Left cardiac atrium (tissue), 4 donors: ENCODE measurements at places on chromosomes 1 and 21.

GRCh38 chr1:40316595-40317393 is at the start of gene COL9A2:
Gene COL9A2, minus strand, starts transcription at chr1:40317286. Its CDS starts 89 bp downstream, at chr1:40317197.
- DNase-seq: peak; percentile 45

GRCh38 chr1:68459796-68460195 is 10.0 kb upstream of the RPE65 start:
- DNase-seq: no peak

GRCh38 chr1:207084701-207085180 is 3.9 kb upstream of the C4BPB start:
- no peak for DNase-seq

GRCh38 chr1:39898191-39898590 is 3.5 kb downstream of the MYCL start:
- DNase-seq: no peak

- DNase-seq: no peak
Observed at GRCh38 chr1:51906306-51907078, 28.0 kb upstream of the NRDC start.

- no peak for DNase-seq
Observed at GRCh38 chr1:186456729-186457255, 4.1 kb downstream of the PDC start.

- no peak for DNase-seq
Observed at GRCh38 chr1:48222501-48223242, at the start of gene SLC5A9. Gene SLC5A9, plus strand, starts transcription at chr1:48222716. Its CDS starts 21 bp downstream, at chr1:48222737.

- no peak for DNase-seq
Observed at GRCh38 chr1:206953626-206954025, 7.4 kb upstream of the PIGR start.

DNA sequence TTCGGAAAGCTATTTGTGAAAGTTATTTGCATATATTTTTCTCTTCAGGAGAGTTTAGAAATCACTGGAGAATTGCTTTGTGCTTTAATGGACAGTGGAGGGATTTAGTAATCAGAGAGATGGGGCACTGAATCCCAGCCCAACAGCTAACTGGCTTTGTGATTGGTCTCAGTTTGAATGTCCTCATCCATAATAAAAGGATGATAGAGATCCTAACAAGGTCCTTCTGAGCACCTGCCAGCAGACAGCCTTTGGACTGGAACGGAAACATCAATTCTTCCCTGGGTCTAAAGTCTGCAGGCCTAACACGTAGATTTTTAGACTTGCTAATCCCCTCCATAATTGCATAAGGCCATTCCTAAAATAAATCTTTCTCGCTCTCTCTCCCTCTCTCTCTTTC is 112.0 kb upstream of the ADAMTS5 start:
- no peak for DNase-seq

DNA sequence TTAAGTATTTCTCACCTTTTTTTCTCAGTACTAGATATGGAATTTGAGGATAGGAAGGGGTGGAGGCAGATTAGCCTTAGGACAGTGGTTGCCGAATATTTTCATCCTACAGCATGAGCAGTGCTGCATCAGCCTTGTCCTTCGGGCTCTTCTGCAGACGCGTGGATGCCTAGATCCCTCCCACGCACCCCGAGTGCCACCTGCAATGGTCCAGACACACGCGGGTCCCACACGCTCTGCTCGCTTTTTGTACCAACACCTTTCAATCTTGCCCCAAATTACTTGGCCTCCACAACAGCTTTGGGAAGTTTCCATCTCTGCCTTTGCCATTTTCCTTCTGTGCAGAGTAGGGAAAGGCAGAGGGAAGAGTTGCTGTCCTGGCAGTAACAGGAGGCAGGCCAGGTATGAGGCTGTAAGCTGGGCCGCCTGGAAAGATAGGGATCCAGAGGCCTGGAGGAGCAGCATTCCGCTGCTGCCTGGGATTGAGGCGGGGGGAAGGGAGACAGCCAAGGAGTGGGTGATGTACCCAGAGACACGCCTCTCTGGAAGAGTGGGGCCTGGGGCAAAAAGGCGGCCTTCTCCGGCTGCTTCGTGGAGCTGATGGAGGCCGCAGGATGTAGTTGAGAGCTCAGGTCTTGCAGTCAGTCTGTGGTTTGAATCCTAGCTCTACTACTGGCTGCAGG is 467.7 kb downstream of the KIF26B start:
- DNase-seq: no peak

GRCh38 chr1:28537457-28538199 is 15.3 kb upstream of the TRNAU1AP start:
- no peak for DNase-seq

DNA sequence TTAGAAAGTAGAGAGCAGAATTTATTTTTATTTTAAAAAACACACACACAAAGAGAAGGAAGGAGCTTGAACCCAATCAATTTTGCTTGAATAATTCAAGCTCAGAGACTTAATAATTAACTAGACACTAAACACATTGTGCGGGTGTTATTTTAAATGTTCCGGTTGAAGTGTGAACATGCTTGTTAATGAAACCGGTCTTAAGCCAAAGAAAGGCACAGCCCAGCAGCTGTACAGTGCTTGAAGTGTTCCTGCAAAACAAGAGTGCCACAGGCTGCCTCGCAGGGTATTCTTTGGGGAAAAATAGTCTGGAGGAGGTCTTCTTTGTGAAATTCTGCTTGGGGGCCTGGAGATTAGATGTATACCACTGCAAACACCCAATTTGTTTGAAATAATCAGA is 2.2 kb upstream of the CDC42BPA start:
- no peak for DNase-seq

- DNase-seq: no peak
Observed at GRCh38 chr21:20647607-20648006, 350.6 kb upstream of the NCAM2 start.

- DNase-seq: no peak
Observed at GRCh38 chr21:45830221-45830640, 151.3 kb upstream of the COL6A1 start.

DNA sequence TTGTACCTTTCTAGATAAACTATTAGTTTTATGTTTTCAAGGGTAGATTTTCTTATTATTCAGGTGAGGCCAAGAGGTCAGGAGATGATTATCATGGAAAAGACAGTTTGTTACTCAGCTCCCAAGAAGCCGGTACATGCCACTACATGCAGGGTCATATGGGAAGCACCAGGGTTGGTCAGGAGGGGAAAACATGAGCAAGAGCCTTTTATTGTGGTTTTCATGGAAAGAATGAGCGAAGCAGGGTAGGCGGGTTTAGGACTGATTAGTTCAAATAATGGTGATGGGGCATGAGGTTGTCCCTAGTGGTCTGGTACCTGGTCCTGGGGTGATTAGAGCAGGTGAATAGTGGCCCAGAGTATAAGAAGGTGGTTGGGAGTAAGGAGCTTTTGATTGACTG is 189.9 kb downstream of the APP start:
- DNase-seq: no peak

DNA sequence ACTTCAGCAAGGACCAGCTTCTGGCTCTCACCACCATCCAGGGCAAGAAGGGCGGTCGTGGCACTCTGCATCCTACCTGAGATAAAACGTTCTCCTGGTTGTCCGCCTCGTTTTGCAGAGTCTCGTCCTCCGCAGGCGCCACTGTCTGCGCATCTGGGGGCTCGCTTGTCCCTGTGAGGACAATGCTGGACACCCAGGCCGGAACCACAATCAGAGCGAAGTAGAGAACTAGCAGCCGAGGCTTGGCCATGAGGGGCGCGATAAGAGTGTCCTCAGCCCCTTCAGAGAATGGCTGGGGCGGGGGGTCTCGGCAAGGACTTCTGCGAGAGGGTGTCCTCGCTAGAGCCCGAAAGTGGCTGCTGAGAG is 505 bp downstream of the OLFML2B start:
- no peak for DNase-seq

DNA sequence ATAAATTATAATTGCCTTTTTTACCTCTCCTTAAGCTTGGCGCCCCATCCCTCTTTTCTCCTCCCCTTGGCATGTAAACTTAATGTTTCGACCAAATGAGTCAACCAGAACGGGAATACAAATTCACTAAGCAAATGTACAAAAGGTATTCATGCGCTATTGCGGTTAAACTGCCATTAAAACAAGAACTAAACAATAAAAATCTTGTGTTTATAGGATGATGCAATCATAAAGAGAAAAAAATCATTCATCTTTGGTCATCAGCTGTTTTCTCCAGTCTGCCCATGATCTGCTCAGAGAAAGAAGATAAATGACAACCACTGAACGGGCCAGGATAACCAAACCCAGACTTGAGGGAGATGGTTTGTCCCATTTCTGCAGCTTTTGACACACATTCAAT is 534.2 kb upstream of the PLXNA2 start:
- no peak for DNase-seq

GRCh38 chr1:19698181-19698580 is 33.5 kb downstream of the HTR6 start:
- no peak for DNase-seq

DNA sequence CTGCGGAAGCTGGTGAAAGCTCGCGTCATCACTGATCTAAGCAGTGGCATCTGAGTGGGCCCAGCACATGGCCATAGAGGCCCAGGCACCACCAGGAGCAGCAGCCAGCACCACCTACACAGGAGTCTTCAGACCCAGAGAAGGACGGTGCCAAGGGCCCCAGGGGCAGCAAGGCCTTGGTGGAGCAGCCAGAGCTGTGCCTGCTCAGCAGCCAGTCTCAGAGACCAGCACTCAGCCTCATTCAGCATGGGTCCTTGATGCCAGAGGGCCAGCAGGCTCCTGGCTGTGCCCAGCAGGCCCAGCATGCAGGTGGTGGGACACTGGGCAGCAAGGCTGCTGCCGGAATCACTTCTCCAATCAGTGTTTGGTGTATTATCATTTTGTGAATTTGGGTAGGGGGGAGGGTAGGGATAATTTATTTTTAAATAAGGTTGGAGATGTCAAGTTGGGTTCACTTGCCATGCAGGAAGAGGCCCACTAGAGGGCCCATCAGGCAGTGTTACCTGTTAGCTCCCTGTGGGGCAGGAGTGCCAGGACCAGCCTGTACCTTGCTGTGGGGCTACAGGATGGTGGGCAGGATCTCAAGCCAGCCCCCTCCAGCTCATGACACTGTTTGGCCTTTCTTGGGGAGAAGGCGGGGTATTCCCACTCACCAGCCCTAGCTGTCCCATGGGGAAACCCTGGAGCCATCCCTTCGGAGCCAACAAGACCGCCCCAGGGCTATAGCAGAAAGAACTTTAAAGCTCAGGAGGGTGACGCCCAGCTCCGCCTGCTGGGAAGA is 3.2 kb upstream of the ARTN start:
- no peak for DNase-seq

GRCh38 chr1:15430787-15431570 is 7.3 kb upstream of the CTRC start:
- DNase-seq: peak; percentile 65

GRCh38 chr1:11283151-11283550 is 10.2 kb downstream of the UBIAD1 start:
- DNase-seq: no peak

GRCh38 chr21:14711287-14711686 is 165.2 kb upstream of the SAMSN1 start:
- no peak for DNase-seq

DNA sequence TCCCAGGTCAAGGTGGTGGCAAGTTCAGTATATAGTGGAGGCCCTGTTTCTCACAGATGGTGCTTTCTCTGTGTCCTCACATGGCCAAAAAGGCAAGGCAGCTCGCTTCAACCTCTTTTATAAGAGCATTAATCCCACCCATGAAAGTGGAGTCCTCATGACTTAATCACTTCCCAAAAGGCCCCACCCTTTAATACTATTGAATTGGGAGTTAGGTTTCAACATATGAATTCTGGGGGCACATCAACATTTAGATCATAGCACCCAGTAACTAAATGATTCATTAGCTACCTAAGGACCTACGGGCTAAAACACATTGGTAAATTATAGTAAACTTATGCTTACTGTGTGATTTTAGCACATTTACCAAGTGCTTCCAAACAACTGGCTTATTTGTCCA is 317.9 kb downstream of the LTN1 start:
- DNase-seq: no peak

- DNase-seq: peak; percentile 89
Observed at GRCh38 chr1:99849744-99850458, at the start of gene AGL. Gene AGL, plus strand, starts transcription at chr1:99850361. Its CDS starts 682 bp downstream, at chr1:99851043.

GRCh38 chr21:15159382-15160020 is 94.7 kb upstream of the NRIP1 start:
- no peak for DNase-seq

DNA sequence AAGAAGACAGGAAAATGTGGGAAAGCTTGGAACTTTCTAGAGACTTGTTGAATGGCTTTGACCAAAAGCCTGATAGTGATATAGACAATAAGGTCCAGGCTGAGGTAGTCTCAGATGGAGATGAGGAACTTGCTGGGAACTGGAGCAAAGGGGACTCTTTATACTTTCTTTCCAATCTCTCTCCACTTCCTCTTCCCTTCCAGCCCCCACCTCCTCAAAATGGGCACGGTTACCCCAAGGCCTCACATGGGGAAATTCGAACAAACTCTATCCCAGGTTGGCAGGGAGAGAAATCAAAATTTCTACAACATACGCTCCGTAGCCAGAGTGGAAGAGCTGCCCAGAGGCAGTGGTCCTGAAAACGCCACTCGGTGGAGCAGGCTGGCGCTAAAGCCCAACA is 15.2 kb downstream of the PPT1 start:
- DNase-seq: no peak

DNA sequence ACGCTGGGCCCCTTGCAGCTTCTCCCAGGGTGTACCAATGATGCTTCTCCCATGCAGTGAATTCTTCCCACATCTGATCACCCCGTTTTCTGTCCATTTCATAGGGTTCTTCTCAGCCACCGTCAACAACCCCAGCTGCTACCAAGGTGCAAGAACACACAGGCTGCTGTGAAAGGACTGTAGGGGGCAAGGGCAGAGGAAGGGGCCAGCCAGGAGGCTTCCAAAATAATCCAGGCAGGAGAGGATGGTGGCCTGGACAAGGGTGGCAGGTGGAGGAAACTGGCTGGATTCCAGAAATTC is 113.3 kb upstream of the WNT4 start:
- no peak for DNase-seq

GRCh38 chr1:223445402-223445801 is 52.2 kb downstream of the CCDC185 start:
- DNase-seq: no peak

DNA sequence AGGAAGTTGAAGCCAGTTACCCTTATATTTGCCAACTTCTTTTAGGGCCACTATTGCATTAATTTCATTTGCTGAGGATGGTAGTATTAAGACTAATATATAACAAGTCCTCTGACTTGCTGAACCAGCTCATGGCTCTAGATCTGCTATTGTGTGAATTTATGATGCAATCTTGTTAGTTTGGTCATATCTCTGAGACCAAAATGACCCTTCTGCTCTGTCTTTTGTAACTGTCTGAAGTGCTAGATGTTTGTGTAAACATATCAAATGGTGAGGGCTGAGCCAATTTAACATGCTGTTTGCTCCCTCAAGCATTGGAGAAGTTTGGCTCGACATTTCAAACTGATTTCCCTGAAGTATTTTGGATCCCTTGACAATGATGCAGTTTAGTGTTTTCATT is 106.9 kb upstream of the PTGFR start:
- DNase-seq: no peak
